ENCODE measurements at places on chromosomes 6 and 20. TPM values are rescaled to one million over a fixed set of nuclear protein-coding genes. Genes with fewer than 3 reads are reported as not detected.

Gene ABHD16B
- not detected for total RNA-seq

GRCh38 chr6:5752391-5752680 is 254.4 kb downstream of the NRN1 start:
- DNase-seq: no peak

Gene TMEM170B
- total RNA-seq: 6.2 TPM

- peak; percentile 34 for DNase-seq
Observed at GRCh38 chr20:60053125-60053817, 95.0 kb downstream of the CDH26 start.

DNA sequence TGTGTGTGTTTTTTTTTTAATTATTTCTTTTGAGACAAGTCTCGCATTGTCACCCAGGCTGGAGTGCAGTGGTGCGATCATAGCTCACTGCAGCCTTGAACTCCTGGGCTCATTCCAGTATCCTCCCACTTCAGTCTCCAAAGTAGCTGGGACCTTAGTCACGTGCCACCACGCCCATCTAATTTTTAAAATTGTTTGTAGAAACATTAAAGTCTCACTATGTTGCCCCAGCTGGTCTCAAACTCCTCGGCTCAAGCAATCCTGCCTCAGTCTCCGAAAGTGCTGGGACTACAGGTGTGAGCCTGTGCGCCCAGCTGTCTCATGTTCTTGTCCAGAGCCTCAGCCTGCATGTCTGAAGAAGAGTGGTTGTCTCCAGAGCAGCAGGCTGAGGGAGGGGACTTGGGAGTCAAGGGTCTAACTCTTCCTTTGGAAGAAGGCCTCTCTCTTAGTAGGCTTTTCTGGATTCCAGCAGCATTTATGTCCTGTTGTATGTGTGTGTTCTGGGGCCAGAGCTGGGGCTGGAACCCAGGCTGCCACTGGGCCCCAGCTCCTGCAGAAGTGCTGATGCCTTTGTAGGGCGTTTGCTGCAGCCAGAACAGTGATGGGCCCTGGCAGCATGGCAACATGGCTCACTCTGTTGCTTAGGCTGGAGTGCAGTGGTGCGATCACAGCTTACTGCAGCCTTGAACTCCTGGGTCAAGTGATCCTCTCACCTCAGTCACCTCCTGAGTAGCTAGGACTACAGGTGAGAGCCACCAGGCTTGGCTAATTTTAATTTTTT is 5.4 kb downstream of the DNMT3B start:
- DNase-seq: no peak

All from aorta (tissue), 5 donors.